ENCODE measurements at places on chromosomes 6 and 20. TPM values are rescaled to one million over a fixed set of nuclear protein-coding genes. Genes with fewer than 3 reads are reported as not detected.

GRCh38 chr6:12249541-12250382 is 40.4 kb upstream of the EDN1 start:
- no peak for DNase-seq

GRCh38 chr6:15969236-15969778 is 159.6 kb upstream of the MYLIP start:
- no peak for DNase-seq

DNA sequence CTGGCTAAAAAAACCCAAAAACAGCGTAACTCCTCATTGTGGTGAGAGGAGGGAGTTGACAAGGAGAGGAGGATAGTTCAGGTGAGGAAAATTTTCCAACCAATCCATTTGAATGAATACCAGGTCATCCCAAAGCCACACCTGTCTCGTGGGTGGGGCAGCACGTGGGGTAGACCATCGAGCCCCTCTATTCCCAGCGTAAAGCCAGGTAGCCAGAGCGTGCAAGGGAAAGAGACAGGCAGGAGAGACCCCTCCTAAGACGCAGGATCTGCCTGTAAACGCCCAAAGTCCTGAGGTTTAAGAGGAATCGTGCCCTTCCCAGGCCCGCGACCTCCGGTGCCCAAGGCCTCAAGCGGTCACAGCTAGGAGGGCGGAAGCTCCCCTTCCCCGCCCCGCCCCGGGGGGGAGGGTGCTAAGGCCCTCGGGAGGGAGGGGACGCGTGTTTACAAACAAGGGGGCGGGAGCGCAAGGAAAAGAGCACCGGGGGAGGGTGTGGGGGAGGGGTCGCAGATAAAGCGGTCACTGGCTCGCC is 712 bp downstream of the RXRB start:
- peak; percentile 86 for DNase-seq

DNA sequence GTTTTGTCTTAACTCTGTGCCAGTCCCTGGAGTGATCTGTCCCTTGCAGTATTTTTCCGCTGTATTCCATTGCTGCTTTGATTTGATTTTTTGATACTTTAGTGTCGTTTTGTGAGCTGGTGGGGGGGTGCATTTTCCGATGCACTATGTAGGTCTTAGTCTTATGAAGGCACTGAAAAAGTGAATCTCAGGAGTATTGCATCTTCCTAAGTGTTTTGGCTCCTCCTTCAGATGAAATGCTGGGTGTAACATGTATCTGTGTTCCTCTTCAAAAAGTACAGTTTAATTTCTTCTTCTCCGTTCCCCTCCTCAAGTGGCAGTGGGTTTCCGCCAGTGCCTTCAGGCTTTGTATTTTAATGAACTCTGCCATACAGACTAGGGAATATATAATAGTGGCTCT is 580.7 kb upstream of the GJE1 start:
- no peak for DNase-seq

- DNase-seq, result no peak
Measured at GRCh38 chr6:2432292-2432691, 186.9 kb upstream of the GMDS start.

DNA sequence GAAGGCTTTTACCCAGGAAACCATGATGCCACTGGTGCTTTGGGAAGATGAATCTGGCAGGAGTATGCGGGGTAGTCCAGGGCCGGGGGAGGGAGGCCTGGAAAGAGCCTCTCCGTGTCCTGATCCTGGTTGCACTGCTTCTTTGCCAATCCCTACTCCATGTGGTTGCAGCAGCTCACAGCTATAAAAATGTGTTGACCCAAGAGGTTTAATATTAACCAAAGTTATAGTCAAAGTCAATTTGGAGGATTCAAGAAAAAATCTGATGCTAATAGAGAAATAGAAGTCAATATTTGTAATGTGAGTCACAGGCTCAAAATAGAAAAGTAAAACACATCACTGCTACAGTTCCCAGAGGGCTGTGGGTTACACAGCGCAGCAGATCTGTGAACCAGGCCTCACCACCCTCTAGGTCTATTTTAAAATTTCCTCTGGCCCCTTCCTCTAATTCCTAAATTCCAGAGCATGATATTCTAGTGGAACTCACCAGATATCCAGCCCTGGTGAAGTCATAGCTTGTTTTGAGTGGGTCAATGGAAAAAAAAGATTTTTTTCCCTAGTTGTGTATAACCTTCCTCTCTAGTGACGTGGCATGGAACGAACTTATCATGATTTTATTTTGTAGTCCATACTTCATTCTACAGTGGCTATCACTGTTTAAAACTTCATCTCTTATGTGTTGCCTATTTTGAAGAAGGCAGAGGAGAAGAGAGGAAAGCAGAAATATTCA is 63.2 kb upstream of the BMP2 start:
- DNase-seq, result no peak

DNA sequence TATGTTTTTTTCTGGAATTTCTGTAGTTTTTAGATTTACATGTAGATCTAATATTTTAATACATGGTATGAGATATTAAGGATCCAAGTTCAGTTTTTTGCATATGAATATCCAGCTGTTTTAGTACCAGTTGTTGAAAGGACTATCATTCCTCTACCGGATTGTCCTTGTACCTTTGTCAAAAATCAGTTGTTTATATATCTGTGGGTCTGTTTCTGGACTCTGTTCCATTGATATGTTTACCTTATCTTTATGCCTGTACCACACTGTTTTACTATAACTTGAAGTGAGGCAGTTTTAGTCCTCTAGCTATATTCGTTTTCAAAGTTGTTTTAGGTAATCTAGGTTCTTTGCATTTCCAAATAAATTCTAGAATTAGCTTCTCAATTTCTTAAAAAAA is 47.7 kb downstream of the CBFA2T2 start:
- no peak for DNase-seq

GRCh38 chr20:1415667-1416468 is 23.0 kb upstream of the FKBP1A start:
- no peak for DNase-seq

DNA sequence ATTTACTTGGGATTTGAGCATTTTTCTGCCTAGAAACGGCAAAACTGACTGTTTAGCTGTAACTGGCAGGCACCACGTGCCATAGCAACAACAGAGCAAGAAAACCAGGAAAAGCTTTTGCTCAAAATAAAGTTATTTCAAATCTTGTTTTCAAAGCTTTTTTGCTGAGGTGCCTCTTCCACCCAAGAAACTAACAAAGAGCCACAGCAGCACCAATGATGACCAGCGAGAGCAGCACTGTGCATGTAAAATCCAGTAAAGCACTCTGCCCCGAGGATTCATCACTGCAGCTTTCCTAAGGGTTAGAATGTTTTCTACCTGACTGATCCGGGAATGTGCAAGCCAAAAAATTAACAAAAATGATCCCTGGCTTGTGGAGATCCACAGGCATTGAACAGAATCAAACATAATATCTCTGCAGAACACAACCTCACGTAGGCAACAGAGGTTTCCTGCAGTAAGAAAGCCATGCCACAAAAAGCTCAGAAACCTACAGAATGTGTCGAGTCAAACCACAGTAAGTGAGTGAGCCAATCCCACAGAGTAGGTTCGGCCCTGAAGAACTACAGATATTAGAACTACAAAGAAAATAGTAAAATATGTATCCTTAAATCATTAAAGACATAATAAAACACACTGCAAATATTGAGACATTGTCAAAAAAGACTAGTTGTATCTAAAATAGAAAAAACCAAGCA is 7.4 kb upstream of the ULBP3 start:
- DNase-seq, result no peak

DNA sequence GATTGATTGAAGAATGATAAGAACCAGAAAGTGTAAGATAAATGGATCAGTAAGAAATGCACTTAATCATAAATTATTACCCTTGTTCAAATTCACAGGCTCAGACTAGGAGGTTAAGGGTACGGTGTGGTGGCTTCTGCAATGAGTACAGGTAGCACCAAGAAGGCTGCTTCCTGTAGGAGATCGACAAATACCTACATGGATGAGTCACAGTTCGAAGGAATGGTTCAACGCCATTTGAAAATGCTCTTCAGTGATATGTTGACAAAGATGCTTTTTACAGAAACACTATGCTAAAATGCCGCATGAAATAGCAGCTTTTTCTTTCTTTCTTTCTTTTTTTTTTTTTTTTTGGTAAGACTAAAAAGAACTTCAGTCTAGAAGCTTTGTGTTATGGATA is 116.2 kb downstream of the DTNBP1 start:
- no peak for DNase-seq

DNA sequence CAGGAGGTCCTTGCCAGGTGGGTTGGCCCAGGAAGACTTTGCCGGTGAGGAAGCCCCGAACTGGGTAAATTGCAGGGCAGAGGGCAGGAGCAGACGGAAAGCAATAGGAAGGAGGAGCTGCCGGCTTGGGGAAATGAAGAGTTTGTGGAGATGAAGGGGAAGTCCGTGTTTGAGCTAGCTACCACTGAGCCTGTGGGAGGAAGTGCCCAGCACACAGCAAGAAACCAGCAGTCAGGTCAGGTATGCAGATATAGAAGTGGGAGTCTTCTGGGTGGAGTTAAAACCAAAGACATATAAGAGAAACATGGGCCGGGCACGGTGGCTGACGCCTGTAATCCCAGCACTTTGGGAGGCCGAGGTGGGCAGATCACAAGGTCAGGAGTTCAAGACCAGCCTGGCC is 34.7 kb downstream of the CD24 start:
- no peak for DNase-seq

DNA sequence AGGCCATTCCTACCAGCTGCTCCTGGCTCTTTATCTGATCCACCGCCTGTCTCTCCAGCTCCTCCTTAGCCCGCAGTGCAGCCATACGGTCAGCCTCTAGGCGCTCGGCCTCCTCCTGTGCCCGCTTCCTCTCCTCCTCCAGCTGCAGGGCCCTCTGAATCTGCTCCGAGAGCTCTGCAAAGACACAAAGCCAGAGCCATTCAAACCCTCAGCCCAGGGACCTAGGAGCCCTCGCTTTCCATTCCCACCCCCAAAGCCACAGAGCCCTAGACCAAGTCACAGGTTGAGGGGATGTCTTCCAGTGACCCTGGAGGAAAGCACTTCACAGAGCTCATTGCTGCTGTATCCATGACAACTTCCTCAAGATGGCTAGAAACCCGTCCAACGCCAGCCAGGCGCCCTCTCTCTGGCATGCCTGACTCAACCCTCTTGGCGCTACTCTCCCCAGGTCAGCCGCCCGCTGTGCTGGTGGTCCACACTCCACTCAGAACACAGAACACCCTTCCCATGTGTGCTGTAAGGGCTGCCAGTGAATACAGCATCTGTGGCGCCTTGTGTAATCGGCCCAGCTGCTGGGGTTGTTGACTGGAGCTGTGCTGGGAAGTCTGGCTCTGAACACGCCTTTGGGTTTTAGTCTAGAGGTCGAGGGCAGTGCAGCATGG is 49.3 kb downstream of the EZR start:
- DNase-seq, result no peak

GRCh38 chr6:41463062-41463930 is 82.9 kb upstream of the FOXP4 start:
- DNase-seq, result peak; percentile 53

GRCh38 chr6:97136626-97137358 is 146.2 kb downstream of the MMS22L start:
- no peak for DNase-seq

GRCh38 chr20:15239542-15240206 is 902.3 kb upstream of the FLRT3 start:
- no peak for DNase-seq

DNA sequence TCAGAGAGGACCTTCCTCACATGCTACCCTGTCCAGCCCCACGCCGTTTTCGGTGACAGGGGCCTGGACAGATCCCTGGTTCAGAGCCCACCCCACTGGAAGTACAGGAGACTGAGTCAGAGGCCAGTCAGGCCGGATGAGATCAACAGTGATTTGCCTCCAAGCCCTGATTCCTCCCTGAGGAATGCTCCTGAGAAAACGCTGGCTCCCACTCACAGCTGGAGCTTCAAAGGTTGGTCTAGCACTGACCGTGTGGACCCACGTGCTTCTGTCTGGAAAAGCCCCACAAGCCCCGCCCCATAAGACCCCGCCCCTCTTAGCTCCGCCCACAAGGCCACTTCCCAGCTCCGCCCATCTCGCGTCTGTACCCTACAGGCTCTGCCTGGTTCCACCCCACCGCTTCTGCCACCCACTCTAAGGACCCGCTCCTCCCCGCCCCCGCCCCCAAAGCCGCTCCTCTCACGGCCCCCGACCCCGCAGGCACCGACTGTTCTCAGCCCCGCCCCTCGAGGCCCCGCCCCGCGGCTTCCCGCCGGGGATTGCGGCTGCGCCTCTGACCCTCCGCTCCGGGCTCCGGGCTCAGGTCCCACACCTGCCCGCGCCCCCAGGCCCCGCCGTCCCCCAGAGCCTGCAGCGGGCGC is 64.9 kb upstream of the BHLHE23 start:
- DNase-seq, result peak; percentile 59

DNA sequence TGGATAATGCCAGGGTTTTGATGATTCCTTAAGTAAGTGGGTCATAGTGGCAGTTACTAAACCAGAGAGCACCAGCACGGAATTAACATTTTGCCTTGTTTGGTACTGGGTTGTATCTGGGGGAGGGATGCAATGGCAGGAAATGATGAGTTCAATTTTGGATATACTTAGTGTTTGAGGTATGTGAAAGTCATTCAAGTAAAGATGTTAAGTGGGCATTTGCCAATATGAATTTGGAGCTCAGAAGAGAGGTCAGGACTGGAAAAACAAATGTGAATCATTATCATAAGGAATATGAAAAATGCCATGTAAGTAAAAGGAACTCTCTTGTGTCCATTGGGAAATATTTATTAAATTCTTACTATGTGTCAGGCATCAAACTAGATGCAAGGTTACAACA is 6.2 kb downstream of the PXT1 start:
- DNase-seq, result no peak

DNA sequence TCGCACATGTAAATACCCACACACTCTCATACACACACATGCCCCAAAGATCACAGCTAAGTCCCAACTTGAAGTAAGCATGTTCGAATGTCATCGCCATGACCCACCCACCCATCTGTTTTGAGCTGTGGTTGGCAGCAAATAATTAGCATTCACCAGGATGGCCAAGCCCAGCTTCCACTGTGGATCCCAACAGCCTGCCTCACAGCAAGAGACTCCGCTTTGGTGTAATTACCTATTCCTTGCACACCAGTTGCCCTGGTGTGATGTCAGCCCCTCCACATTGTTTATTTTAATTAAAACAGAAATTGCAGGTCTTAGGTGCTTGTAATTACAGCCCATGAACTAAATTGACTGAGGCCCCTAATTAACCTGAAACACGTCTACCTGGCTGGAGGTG is 81.1 kb downstream of the MAFB start:
- DNase-seq, result no peak

The ASIP gene
- not detected for total RNA-seq

The XKR7 gene
- total RNA-seq, result not detected

The MUC21 gene
- not detected for total RNA-seq

The NRSN1 gene
- not detected for total RNA-seq

The BANF2 gene
- total RNA-seq, result not detected

The CTCFL gene
- total RNA-seq, result not detected

The CCN6 gene
- 0.26 TPM for total RNA-seq

The ESF1 gene
- 23.1 TPM for total RNA-seq

The GZF1 gene
- total RNA-seq, result 8.9 TPM

The CHRNA4 gene
- not detected for total RNA-seq

The TRAPPC3L gene
- not detected for total RNA-seq
